ENCODE measurements at places on chromosomes 12 and 14. TPM values are rescaled to one million over a fixed set of nuclear protein-coding genes. Genes with fewer than 3 reads are reported as not detected.

Gene STYK1
- 3.2 TPM for polyA plus RNA-seq

DNA sequence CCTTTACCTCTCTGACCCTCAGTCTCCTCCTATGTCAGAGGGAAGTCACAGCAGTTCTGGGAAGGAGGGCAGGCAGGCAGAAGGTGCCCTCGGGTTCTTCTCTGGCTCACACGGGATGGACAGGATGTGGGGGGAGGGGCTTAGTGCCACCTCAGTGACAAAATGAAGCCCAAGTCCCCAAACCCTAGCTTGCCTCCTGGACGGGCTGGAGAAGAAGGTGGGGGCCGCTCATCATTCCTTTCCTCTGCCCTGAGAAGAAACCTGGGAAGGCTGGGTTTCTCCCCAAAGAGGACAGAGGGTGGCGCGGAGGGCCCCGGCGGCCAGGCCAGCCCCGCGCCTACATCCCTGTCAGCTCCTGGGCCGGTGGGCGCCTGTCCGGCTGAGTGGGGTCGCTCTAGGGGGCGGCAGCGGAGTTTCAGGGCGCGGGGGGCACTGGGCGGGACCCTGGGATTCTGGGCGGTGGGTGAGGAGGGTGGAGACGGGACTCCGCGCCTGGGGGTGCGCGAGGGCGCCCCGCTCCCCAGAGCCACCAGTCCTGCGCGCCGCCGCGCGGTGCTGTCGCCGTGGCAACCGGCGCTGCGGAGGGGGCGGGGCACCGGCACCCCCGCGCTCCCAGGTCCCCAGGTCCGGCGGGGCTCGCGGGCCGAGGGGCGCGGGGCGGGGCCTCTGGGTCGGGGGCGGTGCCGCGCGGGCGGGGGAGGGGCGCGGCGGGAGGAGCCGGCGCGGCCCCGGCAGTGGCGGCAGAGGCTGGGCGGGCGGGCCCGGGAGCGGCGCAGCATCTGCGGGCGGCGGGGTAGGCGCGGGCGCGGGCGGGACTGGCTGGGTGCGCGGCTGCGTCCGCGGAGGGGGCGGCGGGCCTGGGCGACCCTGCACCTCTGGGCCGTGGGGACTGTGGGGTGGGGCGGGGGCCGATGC lies at the start of gene TMEM121:
Gene TMEM121 (plus strand): TSS at position 723 of the 915 bp plus-strand sequence. CDS start 2,252 bp downstream, outside the sequence.
- no peak for DNase-seq

DNA sequence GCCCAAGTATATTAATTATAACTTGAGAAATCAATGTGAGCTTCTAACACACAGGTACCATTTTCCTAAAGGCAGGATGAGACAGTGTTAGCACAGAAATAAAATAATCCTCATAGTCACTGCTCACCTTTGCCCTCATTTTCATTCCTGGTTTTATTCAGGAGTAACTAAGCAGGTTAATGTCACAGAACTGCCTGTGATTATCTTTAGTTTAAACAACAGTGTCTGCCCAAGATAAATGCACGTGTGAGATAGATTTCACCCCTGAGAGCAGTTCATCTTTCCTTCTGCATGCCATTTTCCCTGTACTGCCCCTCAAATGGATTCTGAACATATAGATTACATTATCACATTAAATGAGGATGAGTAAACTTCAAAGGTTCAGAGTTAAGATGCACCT lies 250.7 kb downstream of the RMST start:
- DNase-seq, result peak; percentile 51

Gene CCDC196
- 0.03 TPM for polyA plus RNA-seq

Gene KRT81
- not detected for polyA plus RNA-seq

DNA sequence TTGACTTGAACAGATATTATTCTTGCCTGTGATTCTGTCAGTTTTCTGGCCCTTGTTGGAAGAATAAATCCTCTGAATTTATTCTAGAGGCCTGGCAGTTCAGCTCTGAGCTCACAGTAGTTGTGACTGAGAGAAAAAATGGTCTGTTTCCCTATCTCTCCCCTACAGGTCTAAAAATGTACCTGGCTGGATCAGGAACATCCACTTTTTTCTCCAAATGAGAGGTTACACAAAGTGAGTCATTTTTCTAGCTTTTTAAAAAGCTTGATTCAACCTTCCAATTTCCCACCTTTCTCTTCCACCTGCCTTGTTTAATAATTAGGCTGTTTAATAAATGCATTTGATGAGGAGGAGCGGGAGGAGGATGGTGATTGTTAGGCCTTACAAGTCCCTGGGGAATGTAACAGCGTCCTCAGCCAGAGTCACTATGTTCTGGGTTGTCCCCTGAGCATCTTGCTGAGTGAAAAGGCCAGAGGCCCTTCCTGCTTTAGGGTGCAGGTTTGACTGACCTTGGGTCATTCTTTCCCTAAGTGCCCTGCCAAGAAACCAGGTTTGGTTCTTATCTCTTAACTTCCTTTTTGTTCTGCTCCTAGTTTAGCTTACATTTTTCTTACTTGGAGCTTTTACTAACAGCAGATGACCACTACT lies 91.7 kb upstream of the FUT8 start:
- DNase-seq, result no peak

GRCh38 chr12:51548241-51548640 lies 42.8 kb upstream of the SCN8A start:
- DNase-seq, result no peak

Gene OTUB2
- 0.54 TPM for polyA plus RNA-seq

GRCh38 chr14:23539248-23540140 lies 12.1 kb downstream of the ZFHX2 start:
- DNase-seq, result peak; percentile 36

- DNase-seq, result peak; percentile 88
These were observed 53.4 kb upstream of the DLK1 start for GRCh38 chr14:100673085-100673806.

Gene GDF11
- 2.7 TPM for polyA plus RNA-seq

GRCh38 chr14:54186821-54187763 lies 209.7 kb upstream of the CDKN3 start:
- DNase-seq, result no peak

DNA sequence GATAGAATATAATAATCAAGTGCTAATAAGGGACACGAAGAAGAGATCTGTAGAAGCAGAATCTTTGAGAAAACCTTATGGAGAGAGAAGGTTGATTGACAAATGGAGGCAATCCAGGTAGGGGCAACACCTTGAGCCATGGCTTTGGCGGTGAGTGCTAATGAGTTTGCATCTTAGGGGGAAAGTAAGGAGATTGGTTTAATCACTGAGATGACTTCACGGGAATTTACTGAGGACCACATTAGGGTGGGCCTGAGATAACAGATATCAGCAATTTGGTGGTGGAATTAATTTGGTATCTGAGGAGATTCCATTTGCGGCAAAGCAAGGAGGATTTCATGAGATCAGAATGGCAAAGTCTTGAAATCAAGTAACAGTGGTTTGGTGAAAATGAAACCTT lies 1.8 kb upstream of the LARP4 start:
- no peak for DNase-seq

DNA sequence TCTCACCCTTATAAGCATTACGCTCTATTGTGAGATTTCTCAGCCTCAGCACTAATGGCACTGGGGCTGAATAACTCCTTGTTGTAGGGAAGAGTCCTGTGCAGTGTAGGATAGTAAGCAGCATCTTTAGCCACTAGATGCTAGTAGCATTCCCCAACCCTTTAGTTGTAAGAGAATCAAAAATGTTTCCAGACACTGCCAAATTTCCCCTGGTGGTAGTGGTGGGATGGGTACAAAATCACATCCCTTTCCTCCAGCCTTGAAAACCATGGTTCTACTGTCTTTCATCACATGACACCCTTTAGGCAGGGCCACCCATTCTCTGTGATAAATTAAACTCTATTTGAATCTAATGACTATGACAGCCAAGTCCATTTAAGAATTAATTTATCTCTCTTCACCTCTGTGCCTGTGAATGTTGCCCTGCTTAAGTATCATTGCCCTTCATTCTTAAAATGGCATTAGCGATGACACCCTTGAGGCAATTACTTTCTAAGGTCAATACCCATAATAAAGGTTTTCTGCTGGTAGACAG lies 199.4 kb downstream of the ANO4 start:
- DNase-seq, result no peak

DNA sequence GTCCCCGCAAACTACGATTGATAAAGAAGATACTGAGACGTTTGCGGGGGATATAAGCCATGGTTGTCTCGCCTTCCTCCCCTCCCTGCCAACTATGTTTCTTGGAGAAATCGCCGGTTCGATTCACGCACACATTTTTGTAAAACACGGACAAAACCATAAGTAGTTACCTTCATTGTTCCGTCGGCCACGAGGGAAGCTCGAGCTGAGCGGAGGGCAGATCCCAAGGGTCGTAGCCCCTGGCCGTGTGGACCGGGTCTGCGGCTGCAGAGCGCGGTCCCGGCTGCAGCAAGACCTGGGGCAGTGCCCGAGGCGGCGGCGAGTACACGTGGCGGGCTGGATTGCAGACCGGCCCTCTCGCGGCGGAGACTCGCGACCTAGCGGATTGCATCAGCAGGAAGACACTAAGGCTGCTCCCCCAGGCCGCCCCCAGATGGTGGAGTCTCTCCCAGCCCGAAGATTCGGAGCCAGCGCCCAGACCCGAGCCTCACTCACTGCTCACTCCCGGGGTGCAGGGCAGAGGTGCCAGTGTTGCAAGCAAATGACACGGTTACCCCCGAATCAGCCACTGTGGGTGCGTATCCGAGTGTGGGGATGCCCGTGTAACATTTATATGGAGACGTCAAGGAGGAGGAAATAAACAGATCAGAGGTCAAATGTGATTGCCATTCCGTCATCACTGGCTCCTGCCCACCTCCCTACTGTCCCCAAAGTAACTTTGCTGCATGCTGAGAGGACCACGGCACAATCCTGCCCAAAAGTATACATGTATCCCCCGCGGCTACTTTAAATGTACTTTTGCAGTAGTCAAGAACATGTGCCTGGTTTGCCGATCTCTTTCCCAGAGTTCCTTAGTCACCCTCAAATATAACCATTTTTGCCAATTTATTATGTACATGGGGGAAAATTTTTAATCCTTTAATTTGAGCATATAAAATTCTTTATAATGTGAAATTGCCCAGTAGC lies at the start of gene BCAT1:
Gene BCAT1 (minus strand): TSS at position 345 of the 966 bp plus-strand sequence. CDS start 169 bp downstream, at position 176.
- DNase-seq, result peak; percentile 37

DNA sequence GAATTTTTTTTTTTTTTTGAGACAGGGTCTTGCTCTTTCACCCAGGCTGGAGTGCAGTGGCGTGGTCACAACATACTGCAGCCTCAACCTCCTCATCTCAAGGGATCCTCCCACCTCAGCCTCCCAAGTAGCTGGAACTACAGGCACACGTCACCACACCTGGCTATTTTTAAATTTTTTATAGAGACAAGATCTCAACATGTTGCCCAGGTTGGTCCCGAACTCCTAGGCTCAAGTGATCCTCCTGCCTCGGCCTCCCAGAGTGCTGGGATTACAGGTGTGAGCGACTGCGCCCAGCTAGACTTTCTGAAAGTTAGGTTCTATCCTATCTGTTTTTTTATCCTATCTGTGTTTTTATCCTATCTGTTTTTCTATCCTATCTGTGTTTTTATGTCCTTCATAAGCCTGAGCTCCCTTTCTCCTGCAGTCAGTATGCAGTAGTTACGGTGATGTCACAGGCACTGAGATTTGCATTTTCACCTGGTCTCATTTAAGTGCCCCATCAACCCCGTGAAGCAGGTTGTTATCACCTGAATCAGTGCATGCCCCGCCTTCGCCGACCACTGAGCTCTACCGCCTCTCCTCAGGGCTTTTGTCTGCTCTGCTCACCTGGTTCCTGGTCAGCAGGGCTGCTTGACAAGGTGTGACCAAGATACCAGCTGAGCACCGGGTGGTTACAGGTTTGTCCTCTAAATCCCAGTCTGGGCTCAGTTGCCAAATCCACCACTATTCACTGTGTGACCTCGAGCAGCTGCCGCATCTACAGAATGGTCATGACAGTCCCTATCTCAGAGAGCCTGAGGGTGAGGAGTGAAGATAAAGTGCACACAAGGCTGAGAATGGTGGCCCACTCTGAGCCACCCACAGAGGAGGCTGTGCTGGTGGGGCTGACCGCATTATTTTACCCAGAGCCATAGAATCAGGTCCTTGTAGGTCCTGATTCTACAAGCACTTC lies 33.1 kb downstream of the SYNDIG1L start:
- DNase-seq, result no peak

Data from small intestine (tissue), 16 donors.